ENCODE measurements at places on chromosomes 6 and 20. TPM values are rescaled to one million over a fixed set of nuclear protein-coding genes. Genes with fewer than 3 reads are reported as not detected.

DNA sequence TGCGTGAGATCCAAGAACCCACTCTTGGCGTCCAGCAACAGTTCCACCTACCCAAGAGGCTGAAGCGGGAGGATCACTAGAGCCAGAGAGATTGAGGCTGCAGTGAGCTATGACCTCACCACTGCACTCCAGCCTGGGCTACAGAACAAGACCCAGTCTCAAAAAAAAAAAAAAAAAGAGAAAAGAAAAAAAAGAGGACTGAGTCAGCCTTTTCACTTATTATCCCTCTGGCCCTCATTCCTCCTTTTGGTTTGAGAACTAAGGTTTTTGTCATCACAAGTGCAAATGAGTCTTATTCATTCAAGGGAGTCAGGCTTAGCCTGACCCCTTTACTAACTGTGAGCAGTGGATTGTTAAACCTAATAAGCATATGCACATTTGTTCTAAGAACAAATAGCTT is 37.9 kb upstream of the JARID2 start:
- no peak for DNase-seq

Gene CST4
- total RNA-seq: 0.78 TPM

Gene VIP
- not detected for total RNA-seq

Gene PDE10A
- not detected for total RNA-seq

All from PC-9 (cell line).